Mesothelial cell of epicardium (in vitro differentiated cells): ENCODE measurements at places on chromosomes 5 and 9.

DNA sequence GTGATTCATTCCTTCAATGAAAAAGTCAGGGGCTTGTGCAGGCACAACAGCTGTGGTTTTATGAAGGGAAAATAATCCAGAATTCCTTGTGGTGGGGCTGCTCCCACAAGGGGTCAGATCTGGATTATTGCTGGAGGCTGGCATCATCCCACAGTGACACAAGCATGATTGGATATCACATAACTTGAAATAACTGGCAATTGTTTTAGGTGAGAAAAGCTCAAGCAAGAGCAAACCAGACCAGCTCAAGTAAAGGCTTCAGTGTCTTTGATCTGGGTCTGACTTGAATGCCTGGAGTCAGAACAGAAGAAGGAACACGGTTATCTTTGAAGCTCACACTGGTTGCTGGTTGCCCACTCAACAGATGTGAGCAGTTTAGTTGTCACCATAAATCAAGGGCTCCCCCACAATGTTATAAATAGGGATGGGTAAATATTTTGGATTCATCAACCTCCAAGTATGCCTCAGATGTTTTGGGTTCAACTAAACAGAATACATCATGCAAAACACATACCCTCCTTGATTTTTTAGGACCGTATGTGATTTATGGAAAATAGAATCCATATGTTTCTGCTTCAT is 3.1 kb upstream of the ZNF474 start:
- no peak for DNase-seq

DNA sequence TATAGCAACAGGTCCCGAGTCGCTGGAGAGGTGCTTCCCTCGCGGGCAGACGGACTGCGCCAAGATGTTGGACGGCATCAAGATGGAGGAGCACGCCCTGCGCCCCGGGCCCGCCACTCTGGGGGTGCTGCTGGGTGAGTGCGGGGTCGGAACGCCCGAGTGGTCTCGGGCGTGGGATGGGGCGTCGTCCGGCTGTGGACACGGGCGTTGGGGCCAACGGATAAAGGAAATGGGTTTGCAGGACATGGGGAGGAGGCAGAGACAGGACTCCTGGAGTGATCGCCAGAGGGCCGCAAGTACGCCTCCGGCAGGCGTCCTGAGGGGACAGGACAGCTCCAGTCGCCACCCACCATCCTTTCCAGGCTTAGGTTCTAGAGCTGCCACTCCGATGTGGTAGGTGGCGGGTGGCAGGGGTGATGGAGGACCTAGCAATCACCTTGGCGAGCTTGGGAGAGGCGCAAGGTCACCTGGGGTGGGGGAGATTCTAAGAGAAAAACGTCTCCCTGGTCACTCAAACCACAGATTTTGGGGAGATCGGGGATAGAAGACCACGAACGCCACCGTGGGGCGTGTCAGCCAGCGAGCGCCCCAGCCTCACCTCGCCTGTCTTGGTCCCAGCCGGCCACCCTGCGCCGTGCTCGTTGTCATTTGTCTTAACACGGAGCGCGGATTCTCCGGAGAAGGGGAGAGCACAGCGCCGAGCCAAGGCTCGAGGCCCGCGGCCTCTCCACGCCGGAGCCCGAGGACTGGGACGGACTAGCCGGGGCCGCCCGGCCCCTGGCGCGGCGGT is 922 bp downstream of the LMX1B start:
- DNase-seq, result no peak

DNA sequence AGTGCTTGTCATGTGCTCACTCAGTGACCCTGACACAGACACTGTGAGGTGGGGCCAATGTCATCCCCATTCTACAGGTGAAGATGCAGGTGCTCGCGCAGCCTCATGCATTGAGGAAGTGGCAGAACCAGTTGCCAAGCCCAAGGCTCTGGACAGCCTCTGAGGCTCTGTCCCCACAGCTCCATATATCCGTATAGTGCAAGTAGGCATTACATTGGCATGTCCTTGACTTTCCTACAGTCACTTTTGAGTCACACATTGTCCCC is 58.8 kb upstream of the ANGPTL2 start:
- no peak for DNase-seq

DNA sequence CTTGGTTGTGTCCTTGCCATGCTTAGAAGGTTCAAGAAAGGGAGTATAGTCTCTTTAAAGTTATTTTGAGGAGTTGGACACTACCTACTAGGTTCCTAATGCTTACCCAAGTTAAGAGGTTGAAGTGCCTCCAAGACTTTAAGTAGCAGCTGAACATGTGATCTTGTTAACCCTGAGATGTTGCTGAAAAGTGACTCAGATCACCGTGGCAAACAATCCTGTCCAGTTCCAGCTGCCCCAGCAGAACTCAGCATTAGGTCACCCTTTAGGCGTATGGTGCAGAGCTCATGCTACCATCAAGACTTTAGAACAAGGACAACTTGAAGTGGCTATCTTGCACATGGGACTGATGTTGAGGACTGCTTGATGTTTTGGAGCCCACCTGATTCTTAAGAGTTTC is 22.5 kb downstream of the ZNF462 start:
- DNase-seq, result no peak

DNA sequence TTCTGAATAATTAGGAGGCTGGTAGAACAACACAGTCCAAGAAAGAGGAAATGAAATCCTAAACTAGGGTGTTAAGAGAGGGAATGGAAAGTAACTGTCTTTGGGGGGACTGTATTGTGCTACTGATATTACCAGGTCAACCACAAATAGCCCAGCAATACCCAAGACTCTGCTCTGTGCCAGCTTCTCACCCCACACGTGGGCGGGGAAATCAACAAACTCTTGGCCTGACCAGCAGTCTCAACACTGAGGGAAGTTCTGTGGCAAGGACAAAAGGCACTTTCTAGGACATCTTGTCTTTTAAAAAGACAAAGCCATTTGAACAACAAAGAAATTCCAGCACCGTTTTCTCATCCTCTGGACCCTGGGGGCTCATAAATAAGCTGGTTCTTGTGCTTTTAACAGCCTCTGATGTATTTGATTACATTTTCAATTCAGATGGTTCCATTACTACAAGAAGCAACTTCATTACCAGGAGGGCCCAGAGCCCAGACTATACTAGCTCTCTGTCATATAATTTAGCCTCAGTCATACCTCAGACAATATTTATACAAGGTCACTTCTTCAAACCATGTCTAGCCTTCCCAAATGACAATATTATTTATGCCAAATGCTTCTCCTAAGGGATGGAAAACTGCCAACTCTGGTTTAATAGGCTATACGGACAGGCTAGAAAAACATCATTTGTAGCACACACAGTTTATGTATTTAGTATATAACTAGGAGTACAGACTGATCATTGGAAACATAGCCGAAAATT is 297.8 kb downstream of the CWC27 start:
- DNase-seq, result no peak
